ENCODE measurements at places on chromosomes 5 and 9.

- DNase-seq: no peak
Observed at GRCh38 chr9:5612185-5612530, 16.7 kb upstream of the RIC1 start.

GRCh38 chr5:145236983-145237382 lies 598.2 kb downstream of the PRELID2 start:
- DNase-seq: no peak

DNA sequence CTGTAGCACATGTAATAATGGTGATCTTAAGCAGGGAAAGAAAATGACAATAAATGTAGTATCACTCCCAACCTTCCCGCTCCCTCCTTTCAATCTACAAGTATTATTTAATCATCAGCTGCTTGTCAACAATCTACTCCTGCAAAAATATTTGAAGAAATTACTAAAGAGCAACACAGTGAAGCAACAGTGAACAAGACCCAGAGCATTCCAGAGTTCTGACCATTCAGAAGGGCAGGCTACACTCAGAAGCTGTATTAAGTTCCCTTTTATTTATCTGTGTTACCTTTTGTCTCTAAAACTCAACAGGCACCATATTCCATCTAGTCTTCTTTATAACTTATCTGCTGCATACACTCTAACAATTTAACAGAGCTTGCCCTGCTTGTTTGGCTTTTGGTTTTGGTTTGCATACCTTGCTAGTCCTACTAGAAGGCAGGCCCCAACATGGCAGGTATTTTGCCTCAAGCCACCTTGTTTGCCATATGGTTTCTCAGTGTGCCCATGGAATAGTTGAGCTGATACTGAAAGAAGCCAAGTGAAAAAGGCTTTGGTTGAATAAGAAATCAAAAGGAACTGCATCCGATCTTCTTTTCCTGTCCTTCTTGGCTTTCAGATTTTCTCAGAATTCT lies 253.9 kb downstream of the CEMIP2 start:
- DNase-seq: no peak

DNA sequence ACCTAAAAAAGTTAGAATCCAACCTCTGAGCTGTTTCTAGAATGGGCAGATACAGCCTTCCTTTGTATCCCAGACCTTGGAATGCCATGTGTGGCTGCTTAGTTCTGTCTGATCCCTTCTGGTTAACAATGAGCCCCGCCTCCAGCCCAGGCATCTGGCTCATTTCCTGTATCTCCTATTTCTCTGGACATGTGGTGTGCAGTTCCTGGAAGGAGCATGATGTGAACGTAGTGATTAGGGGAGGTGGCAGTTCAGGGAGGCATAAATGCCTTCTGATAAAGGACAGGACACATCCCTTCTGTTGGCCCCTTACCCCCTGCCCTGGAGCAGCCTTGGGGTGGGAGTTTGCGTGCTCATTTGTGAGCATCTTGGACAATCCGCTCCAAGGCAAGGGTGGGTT lies 243.0 kb downstream of the ZSWIM6 start:
- DNase-seq: no peak

DNA sequence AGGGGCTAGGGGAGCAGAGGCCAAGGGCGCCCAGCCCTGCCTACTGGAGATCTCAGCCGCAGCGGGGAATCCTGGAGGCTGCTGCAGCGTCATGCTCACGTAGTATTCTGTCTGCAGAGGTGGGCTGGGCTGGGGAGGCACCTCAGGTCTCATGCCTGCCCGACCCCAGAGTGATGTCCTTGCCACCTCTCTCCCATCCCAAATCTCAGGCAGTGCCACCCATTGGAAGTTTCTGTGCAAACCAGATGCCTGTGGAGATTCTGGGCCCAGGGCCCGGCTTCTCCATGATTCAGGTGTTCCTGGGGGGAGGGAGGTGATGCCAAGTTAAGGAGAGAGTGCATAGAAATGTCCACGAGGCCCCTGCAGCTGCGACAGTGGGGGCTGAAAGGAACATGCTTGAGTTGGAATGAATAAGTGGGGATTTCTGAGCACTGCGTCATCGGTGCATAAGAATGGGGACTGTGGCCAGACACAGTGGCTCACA lies 72.0 kb downstream of the ANKRD33B start:
- no peak for DNase-seq

- no peak for DNase-seq
Observed at GRCh38 chr9:131800366-131800765, 60.5 kb upstream of the RAPGEF1 start.

DNA sequence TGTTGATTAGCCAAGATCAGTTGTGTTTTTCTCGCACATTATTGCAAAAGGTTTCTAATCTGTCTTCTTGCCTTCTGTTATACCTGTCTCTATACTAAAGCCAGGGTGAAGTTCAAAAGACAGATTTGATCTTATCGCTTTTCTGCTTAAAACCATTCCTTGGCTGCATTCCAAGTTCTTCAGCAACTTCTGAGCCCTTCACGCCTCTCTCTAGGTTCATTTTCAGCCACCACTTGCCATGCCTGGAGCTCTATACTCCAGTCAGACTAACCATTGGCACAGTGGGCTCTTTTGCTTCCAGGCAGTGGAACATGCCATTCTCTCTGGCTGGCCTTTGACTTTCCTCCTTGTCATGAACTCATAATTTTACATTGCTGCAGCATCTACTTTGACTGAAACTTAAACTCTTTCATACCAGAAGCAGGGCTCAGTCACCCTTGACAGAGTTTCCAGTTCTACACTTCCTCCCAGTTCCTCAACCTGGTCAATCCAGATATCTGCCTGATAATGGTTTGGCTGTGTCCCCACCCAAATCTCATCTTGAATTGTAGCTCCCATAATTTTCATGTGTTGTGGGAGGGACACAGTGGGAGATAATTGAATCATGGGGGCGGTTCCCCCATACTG lies 114.4 kb downstream of the SLC12A2 start:
- no peak for DNase-seq
